ENCODE measurements at places on chromosomes 5 and 9. TPM values are rescaled to one million over a fixed set of nuclear protein-coding genes. Genes with fewer than 3 reads are reported as not detected.

Gene C5
- 1.0 TPM for total RNA-seq

Gene WNK2
- total RNA-seq, result not detected

Gene SLC22A4
- 0.93 TPM for total RNA-seq

Gene SLC46A2
- not detected for total RNA-seq

Gene SPATA9
- 1.9 TPM for total RNA-seq

Gene CKMT2
- total RNA-seq, result not detected

Gene SKP2
- total RNA-seq, result 28.6 TPM

Gene TMEM232
- 0.86 TPM for total RNA-seq

Gene WNT8A
- not detected for total RNA-seq

Gene FOXD4L5
- total RNA-seq, result 0.21 TPM

Gene NTNG2
- 11.5 TPM for total RNA-seq

Gene JAKMIP2
- total RNA-seq, result 5.5 TPM

- no peak for DNase-seq
- H3K4me3 ChIP-seq, result peak overlapping the region; percentile 1
- no peaks in the 10 kb centered on the region for H3K36me3 ChIP-seq
- H3K27me3 ChIP-seq, result peaks cover 54% of the 10 kb centered on the region
- no peak overlapping the region for H3K27ac ChIP-seq
Measured at GRCh38 chr5:154487541-154487940, 9.5 kb upstream of the HAND1 start.

DNA sequence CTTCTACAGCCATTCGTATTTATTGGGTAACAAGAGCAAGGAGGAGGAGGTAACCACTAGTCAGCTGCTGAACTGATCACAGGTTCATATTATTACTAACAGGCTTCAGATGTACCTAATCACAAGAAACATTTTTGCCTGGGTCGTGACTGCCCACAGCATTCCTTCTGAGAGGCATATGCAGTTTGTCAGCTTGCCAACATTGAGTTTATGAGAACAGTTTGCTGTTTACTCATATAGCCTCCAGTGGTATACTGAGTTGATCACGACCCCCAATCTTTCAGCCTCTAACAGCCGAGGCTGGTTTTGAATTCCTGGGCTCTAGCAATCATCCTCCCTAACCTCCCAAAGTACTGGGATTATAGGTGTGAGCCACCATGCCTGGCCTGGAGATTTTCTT, 693.6 kb downstream of the TLE1 start:
- no peaks in the 10 kb centered on the region for H3K36me3 ChIP-seq
- H3K27me3 ChIP-seq, result no peaks in the 10 kb centered on the region
- H3K4me1 ChIP-seq, result no peaks in the 10 kb centered on the region
- no peak overlapping the region for H3K4me3 ChIP-seq
- no peak overlapping the region for H3K27ac ChIP-seq
- DNase-seq, result no peak

DNA sequence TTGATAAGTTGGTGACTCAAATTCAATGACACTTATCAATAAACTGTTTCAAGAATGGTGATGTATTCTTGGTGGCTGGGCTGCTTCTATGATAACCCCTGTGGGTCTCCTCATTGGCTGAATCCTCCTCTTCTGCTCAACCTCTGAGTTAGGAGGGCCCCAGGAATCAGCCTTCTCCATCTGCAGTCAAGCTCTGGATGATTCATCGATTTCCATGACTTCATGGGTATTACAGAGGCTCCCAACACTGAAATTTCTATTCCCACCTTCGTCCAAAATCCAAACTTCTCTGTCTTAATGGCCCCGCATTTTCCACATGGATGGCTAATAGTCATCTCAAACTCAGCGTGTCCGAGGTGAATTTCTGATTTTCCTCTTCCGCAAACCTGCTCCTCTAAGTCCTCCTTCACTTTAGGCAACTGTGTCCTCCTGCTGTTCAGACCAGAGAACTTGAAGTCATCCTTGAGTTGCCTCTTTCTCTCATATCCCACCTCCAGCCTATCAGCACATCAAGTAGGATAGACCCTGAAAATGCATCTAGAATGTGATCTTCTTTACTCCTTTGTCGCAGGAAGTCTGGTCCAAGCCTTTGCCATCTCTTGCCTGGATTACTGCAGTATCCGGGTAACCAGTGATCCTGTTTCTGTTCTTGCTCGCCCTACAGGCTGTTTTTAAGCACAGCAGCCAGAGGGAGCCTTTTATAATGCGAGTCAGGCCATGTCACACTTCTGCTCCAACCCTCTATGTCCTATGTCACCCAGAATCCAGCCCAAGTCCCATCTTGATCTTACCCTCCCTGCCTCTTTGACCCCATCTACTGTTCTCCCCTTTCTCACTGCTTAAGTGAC, 41.4 kb upstream of the IL7R start:
- H3K36me3 ChIP-seq, result no peaks in the 10 kb centered on the region
- H3K4me1 ChIP-seq, result peaks cover 11% of the 10 kb centered on the region
- no peak overlapping the region for H3K27ac ChIP-seq

DNA sequence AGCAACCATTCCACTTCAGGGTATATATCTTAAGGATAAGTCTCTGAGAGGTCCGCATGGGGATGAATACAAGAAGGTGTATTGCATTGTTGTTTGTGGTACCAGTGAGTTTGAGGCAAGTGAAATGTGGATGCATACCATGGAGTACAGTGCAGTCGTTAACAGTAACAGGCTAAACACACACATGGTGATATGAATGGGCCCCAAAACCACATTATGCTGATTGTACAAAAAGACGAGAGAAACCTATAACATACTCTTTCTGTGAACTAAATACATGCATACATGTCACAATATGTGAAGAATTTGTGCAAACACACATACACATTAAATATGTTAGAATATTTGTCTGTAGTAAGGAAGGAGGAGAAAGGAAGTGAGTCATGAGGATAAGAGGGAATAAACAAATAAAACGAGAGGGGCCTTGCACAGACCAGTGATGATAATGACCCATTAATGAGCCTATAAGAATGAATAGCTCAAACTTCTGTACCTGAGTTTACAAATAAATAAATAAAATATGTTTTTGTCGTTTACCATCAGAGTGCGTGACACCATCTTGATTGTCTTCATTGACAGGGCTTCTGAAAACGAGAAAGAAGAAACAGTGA, 66.5 kb upstream of the RICTOR start:
- DNase-seq, result no peak
- peaks cover 9% of the 10 kb centered on the region for H3K4me1 ChIP-seq
- peaks cover 12% of the 10 kb centered on the region for H3K36me3 ChIP-seq
- peak overlapping the region; percentile 30 for H3K27ac ChIP-seq

DNA sequence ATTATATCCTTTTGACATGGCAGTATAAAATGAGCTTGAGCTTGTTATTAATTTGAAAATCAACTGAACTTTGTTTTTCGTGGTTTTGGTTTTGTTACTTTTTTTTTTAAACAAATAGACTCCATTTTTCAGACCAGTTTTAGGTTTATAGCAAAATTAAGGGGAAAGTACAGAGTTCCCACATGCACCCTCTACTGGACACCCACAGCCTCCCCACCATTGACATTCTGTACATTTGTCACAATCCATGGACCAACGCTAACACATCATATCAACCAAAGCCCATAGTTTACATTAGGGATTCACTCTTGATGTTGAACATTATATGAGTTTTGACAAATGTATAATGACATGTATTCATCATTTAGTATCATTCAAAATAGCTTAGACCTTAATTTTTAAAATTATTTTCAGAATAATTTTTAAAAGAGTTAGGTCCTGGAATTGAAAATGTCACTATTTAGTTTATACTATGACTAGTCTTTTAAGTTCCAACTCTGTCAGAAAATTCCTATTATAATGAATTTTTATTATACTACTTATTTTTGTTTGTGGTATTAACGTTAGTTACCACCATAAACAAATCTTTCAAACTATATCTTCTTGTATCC, 35.3 kb upstream of the JMY start:
- H3K4me3 ChIP-seq, result no peak overlapping the region
- DNase-seq, result no peak
- H3K27ac ChIP-seq, result no peak overlapping the region
- H3K36me3 ChIP-seq, result no peaks in the 10 kb centered on the region

DNA sequence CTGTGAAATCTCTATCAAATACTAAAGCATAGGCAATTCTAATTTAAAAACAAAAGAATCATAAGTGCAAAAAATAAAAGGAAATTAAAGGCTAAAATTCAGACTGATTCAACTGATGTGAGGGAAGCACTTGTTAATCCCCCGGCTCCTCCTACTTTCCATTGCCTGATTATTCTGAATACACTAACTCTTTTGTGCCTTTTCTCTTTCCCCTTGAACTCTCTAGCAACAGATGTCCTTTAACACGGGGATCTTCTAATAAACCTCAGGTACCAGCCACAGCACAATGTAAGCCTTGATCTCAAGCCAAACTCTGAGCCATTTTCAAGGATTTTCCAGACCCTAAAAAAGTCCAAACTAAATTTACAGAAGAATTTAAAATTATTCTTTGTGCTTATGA, 61.5 kb downstream of the KCNV2 start:
- H3K27ac ChIP-seq, result no peak overlapping the region
- H3K36me3 ChIP-seq, result peaks cover 63% of the 10 kb centered on the region
- H3K4me1 ChIP-seq, result no peaks in the 10 kb centered on the region
- no peak for DNase-seq
- no peaks in the 10 kb centered on the region for H3K27me3 ChIP-seq
- H3K4me3 ChIP-seq, result no peak overlapping the region

DNA sequence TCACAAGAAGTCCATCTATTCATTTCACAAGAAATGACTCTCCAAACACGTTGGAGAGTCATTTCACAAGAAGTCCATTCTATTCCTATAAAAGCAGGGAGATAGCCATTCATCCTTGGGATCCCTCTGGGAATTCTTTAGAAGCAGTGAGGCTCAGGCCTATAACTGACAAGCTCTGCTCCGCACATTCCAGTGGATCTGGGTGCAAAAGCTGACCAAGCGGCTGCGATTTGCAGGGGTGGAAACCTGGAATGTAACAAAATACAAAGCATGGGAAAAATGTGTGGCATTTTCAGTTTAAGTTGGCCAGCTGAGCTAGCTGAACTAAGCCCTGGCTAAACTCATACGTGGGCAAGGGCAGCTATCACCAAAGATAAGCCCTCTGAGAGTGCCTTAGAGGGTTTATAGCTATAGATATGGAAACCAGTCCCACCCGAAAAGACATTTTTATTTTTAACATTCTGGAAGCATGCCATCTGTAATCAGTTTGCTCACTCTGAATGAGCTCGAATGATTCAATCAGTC, 8.7 kb downstream of the TAS2R1 start:
- H3K27ac ChIP-seq, result no peak overlapping the region
- no peak for DNase-seq

GRCh38 chr5:162800301-162800700, 637.1 kb upstream of the CCNG1 start:
- no peaks in the 10 kb centered on the region for H3K27me3 ChIP-seq
- H3K27ac ChIP-seq, result no peak overlapping the region
- no peaks in the 10 kb centered on the region for H3K36me3 ChIP-seq
- no peak overlapping the region for H3K4me3 ChIP-seq
- DNase-seq, result no peak
- no peaks in the 10 kb centered on the region for H3K4me1 ChIP-seq

DNA sequence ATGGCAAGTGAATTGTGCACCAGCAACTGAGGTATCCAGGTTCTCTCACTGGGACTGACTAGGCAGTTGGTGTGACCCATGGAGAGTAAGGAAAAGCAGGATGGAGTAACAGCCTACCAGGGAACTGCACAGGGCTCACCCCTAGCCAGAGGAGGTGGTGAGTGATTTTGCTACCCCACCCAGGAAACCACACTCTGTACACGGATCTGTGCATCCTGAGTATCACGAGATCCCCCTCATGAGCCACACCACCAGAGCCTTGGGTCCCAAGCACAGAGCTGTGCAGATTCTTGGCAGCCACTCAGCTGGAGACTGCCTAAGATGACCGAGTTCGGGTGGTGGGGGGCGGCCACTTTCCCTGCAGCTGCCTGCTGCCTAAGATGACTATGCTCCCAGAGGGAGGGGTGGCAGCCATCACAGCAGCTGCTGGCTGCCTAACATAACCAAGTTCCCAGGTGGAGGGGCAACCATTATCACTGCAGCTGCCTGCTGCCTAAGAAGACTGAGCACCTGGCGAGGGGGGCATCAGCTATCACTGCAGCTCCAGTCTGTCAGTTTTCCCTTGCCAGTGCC, 48.4 kb upstream of the EFNA5 start:
- H3K4me1 ChIP-seq, result no peaks in the 10 kb centered on the region
- peaks cover 11% of the 10 kb centered on the region for H3K27me3 ChIP-seq
- no peak overlapping the region for H3K27ac ChIP-seq
- H3K36me3 ChIP-seq, result peaks cover 25% of the 10 kb centered on the region

DNA sequence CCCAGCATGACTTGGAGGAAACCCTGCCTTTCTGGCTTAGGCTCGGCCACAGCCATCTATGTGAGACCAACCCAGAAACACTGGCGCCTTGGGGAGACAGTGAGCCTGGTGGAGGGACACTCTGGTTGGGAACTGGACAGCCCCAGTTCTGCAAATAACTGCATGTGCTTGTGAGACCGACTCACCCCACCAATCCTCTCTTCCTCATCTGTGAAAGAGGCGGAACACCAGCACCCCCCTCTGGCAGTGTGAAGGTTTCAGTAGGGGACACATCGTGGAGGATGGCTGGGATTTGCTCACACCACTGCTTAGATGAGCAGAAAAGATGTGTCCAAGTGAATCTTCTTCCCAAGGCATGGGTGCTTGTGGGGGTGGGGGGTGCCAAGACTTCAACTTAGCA, 43.4 kb upstream of the N4BP3 start:
- H3K4me3 ChIP-seq, result no peak overlapping the region
- peaks cover 8% of the 10 kb centered on the region for H3K27me3 ChIP-seq
- H3K27ac ChIP-seq, result no peak overlapping the region

GRCh38 chr9:69023650-69024049, 9.7 kb upstream of the PRKACG start:
- H3K27me3 ChIP-seq, result no peaks in the 10 kb centered on the region
- no peak overlapping the region for H3K4me3 ChIP-seq
- H3K27ac ChIP-seq, result no peak overlapping the region
- H3K4me1 ChIP-seq, result peaks cover 40% of the 10 kb centered on the region
- no peaks in the 10 kb centered on the region for H3K36me3 ChIP-seq
- no peak for DNase-seq

DNA sequence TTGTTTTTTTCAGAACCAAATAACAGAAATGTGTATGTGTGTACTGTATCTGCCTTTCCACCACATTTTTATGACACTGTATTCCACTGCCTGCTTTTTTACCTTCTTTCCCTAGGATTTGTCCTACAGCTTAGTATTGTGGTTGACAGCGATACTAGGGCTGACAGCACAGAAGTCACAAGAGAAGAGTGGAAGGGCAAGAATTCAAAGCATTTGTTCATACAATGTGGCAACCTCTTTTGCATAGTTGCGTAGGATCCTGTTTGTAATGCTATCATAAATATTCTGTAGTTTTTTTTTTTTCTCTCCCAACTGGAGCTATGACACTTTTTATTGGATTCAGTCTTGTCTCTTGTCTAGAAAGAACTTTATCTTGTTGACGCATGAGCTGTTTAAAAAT, 5.6 kb upstream of the BNIP1 start:
- H3K27ac ChIP-seq, result no peak overlapping the region
- no peak overlapping the region for H3K4me3 ChIP-seq
- H3K36me3 ChIP-seq, result no peaks in the 10 kb centered on the region
- no peaks in the 10 kb centered on the region for H3K4me1 ChIP-seq

All from natural killer cell treated with Interleukin-12 subunit alpha and Interleukin-12 subunit beta and Interleukin-15 and Interleukin-18, amount 100 ng/mL, for 72 hours (primary cell).